ENCODE measurements at places on chromosomes 2 and 18. TPM values are rescaled to one million over a fixed set of nuclear protein-coding genes. Genes with fewer than 3 reads are reported as not detected.

TNFAIP6 gene
- 67.4 TPM for total RNA-seq

SLC9A4 gene
- total RNA-seq: not detected

GAREM1 gene
- total RNA-seq: 2.4 TPM

MYOM1 gene
- 0.22 TPM for total RNA-seq

SCYGR5 gene
- not detected for total RNA-seq

POU3F3 gene
- not detected for total RNA-seq
